Renal cortex interstitium (tissue), 15 donors: ENCODE measurements at places on chromosomes 16 and 17.

GRCh38 chr16:68629351-68629910 lies 15.7 kb upstream of the CDH3 start:
- no peak for DNase-seq

GRCh38 chr16:87966685-87967185 lies 15.5 kb downstream of the BANP start:
- DNase-seq = no peak

DNA sequence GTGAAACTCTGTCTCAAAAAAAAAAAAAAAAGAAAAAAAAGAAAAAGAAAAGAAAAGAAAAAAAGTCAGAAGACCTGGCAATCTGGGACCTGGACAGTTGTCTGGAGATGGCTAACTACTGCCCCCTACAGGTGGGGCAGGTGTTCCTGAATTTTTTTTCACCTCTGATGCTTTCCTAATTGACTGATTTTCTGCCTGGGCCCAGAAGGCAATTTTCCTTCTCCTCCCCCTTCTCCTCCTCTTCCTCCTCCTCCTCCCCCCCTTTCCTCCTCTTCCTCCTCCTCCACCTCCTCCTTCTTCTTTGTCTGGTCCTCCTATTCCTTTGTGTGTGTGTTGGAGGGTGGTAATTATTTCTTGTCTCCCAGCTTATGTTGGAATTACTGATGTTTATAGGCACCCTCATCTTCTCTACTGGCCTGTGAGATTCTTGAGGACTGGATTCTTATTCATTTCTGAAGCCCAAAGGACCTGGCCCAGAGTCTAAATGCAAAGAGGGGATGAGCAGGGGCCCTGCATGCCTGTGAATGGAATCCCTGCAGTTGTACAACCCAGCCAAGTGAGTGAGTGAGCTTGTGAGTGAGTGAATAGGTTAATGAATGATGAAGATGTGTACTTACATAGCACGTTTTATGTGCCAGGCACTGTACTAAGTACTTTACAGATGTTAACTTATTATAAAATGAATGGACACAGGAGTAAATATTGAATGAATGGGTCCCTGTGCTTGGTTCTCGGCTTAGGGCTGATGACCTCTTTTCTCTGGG lies 26.9 kb downstream of the IRX5 start:
- DNase-seq = no peak

GRCh38 chr16:3946604-3947180 lies 66.2 kb upstream of the CREBBP start:
- DNase-seq = no peak

- DNase-seq = no peak
Observed at GRCh38 chr16:85236818-85237150, 124.5 kb upstream of the CIBAR2 start.

GRCh38 chr17:4879601-4880000 lies 19.7 kb upstream of the C17orf107 start:
- DNase-seq = no peak

GRCh38 chr17:49776551-49777300 lies 11.8 kb upstream of the KAT7 start:
- DNase-seq = no peak

- DNase-seq = no peak
Observed at GRCh38 chr17:9170853-9171252, 149.5 kb downstream of the NTN1 start.
